Effector memory CD4-positive, alpha-beta T cell (primary cell): ENCODE measurements at places on chromosomes 11 and 22.
A peak's percentile ranks its signal among the peaks of the same experiment; 100 is the strongest.

GRCh38 chr11:82980292-82980691 lies 78.8 kb downstream of the DDIAS start:
- no peak for DNase-seq

DNA sequence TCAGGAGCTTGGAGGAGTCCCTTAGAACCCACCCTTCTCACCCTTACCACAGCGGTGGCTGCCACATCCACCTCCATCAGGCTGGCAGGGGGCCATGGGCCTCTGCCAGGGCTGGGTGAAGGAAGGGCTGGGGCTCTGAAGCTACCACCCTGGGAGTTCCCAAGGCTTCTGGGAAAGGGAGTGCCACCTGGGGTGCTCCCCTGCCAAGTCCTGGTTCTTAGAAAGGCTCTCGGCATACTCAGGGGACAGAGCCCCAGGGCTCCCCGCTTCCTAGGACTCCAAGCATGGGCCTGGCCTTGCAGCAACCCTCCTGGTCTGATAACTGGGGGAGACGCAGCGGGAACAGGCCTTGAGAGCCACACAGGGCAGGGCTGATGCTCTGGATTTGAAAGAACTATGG lies 438 bp upstream of the PLA2G3 start:
- DNase-seq = no peak

DNA sequence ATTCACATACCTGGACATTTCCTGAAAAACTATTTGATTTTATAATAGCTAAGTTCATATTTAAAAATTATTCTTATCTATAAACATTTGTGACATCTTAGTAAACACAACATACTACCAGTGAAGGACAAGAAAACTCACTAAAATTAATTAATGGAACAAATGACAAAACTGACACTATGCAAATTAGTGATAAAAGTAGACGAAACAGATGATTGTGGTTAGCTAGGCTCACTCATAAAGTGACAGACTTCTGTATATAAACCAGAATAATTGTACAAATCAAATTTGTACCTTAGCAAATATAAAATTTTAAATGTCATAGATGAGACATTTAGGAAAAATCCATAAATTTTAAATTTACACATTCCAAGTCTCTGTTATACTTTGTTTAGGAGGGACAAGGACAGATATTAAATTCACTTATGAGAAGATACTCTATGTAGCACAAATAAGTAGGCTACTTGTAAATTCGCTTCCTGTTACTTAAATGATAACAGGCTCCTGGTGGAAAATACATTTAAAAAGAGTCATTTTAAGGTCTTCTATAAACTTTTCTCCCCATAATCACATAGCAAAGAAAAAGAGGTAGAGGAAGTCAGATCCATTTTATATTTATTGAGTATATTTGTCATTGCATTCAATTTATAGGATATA lies 81.2 kb downstream of the KIF18A start:
- no peak for DNase-seq

DNA sequence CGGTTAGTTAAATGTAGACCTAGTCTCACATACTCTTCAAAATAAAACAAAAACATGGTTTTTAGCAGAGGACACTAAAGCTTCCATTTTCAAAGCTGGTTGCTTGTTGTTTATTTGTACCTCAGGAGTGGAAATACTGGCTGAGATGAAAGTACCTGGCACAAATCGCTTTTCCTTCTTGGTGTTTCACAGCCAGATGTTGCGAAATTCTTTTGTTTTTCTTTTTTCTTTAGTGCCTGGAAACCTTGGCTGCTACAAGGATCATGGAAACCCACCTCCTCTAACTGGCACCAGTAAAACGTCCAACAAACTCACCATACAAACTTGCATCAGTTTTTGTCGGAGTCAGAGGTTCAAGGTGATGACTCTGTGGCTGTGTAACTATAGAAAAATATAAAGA lies 48.3 kb downstream of the KREMEN1 start:
- no peak for DNase-seq

DNA sequence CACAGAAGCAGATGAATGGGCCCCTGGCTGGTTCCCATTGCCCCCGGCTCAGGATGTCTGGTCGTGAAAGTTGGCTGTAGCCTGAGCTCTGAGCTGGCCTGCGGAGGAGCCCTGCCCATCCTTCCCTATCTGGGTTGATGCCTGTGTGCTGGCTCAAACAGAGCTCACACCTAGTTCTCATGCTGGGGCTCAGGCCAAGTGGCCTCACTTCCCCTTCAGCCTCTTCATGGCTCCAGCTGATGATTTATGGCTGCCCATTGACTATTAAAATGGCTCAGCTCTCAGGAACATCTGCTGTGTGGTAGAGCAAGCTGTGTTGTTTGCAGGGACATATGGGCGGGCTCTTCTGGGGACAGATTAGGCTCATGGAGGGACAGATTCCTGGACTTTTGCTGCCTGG lies 64.7 kb downstream of the ADAMTS15 start:
- DNase-seq = no peak

- DNase-seq = no peak
These were observed 60.4 kb downstream of the LARGE2 start for GRCh38 chr11:45982656-45983470.

DNA sequence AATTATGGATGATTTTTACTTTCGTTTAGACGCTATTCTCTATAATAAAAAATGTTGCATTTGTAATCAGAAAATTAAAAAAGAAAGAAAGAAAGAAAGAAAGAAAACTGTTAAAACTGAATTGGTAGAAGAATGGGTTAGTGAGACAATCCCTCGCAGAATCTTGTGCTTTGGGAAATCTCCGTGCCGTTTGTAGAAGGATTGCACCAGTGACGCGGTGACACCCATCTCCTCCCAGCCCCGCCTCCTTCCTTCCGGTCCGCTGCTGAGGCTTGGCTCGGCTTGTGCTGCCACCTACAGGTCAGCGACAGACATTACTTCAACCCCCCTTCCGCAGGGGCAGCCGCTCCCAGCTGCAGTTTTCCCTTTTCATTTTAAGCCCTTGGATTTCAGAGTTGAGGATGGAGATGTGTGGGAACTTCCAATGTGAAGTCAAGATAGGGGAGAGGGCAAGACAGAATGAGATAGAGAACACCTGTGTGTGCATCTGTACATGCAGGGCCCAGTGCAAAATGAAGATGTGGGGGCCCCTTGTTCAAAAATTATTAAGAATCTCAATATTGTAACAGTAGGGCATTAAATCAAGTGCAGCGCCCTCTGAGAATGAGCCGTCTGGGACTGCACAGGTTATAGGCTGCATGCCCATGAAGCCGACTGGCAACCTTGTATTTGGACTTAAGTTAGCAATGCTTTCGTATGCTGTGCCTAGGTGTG lies 41.1 kb downstream of the TST start:
- DNase-seq = peak; percentile 86

GRCh38 chr11:88619656-88620385 lies 282.3 kb upstream of the CTSC start:
- no peak for DNase-seq

DNA sequence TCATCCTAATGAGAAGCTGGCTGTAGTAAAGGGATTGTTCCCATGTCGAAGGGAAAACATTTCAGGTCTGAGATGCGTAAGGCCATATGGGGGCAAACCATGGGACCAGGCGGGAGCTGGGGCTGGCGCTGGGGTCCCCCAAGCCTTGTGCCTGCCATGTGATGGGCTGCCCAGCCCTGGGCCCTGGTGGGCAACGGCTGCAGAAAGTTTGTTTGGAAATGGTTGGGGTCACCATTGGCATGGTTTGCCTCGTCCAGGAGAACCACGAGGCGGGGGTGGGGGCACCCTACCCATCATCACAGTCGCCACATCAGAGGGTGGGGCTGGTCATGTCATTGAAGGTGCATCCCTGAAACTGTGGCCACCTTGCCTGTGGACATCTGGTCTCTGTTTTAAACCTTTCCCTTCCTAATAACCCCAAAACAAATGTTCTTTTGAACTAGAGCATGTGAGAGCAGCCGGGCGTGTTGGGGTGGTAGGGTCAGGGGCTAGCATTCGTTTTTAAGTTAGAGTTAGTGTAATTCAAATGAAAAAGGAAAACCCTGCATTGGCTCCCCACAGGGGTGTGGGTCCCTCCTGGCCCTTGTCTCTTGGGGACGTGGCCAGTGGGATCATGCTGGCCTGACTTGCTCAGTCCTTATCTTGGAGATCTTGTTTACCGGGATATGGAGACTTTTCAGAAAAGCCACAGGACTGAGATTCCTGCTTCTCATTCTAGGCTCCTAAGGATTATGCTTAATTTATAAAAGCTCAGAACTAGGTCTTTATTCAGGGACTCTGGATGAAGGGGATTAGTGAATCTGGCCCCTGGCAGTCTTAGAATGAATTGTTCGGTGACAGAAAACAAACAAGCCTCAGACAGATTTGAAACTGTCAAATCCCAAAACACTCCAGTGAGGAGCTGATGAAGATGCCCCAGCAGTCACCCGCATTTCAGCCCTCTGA lies 98.5 kb downstream of the CTTN start:
- DNase-seq = no peak

GRCh38 chr11:2792381-2793250 lies 92.8 kb upstream of the KCNQ1OT1 start:
- DNase-seq = no peak

- no peak for DNase-seq
These were observed 18.2 kb upstream of the C22orf42 start for GRCh38 chr22:32177221-32177765.

GRCh38 chr22:46625843-46626349 lies 5.7 kb downstream of the GRAMD4 start:
- DNase-seq = no peak

DNA sequence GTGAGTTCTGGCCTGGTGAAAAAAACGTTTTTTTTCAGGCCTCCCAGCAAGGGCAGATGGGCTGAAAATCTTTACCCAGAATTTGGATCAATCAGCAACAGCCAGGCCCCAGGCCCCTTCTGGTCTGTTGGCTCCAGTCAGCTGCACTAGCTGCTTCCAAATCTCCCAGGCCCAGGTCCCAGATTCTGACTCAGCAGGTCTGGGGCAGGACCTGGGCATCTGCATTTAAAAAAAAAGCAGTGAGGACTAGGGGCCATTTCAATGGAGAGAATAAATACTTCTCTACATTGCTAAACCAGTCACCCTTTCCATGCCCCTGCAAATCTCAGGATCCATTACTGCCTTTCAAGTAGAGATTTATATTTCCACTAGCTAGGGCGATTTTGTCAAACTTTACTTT lies 4.3 kb downstream of the SLC15A3 start:
- DNase-seq = no peak

DNA sequence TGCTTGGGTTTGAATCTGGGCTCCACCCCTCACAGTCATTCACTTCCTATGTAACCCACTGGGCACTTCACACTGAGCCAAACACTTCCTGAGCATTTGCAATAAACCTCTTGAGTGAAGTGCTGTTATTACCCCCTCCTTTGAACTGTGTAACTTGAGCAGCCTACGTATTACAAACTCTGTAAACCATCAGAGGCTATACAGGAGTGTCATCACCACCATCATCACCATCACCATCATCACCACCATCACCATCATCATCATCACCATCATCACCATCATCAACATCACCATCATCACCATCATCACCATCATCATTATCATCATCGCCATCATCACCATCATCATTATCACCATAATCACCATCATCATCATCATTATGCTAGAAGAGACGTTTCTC lies 18.4 kb downstream of the RTL6 start:
- DNase-seq = no peak

GRCh38 chr11:74702383-74703007 lies 28.7 kb downstream of the CHRDL2 start:
- DNase-seq = peak; percentile 24

DNA sequence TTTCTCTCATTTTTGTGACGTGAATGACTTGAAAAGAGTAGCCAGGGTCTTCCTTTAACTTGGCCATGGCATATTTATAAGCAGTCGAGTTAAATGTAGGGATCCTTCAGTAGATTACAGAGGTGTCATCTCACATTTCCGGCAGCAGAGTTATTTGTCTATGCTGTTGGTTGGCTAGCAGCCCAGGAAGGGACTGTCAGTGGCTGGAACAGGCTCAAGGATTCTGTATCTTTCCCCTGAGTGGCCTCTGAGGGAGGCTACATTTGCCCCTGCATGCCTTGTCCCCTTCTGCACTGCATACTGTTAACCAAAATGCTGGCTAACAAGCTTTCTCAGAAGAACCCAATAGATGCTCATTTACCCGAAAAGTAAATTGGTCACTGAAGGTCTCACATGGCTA lies 187.6 kb downstream of the PGR start:
- DNase-seq = no peak

GRCh38 chr11:80432057-80432456 lies 991.2 kb upstream of the TENM4 start:
- DNase-seq = no peak

DNA sequence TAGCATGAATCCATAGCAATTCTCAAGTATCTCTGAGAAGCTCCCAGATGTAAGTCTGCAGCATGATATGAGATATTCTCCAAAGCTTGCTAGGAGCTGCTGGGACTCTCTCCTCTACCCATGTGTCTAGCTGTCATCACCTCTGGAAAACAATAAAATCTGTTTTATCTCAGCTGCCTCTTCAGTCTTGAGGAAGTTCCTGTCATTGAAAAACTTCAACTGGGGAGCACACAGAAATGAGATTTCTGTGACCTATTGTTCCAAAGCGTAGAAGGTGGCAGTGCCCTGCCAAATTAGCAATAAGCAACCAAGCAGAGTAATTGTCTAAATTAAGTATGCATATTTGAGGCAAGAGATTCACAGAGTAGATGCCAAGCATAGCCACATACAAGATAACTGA lies 1380.6 kb upstream of the RAG2 start:
- no peak for DNase-seq

DNA sequence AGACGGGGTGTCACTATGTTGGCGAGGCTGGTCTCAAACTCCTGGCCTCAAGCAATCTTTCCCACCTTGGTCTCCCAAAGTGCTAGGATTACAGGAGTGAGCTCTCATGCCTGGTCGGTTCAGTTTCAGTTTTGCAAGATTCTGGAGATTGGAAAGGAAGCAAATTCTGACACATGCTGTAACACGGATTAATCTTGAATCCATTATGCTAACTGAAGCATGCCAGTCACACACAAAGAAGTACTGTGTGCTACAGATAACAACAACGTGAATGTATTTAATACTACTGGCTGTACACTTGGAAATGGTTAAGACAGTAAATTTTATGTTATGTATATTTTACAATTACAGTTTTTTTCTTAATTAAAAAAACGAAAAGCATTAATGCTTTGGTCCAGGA lies 107.6 kb downstream of the MED15 start:
- no peak for DNase-seq

- DNase-seq = no peak
These were observed 314.7 kb upstream of the SORL1-AS1 start for GRCh38 chr11:121767433-121767832.

DNA sequence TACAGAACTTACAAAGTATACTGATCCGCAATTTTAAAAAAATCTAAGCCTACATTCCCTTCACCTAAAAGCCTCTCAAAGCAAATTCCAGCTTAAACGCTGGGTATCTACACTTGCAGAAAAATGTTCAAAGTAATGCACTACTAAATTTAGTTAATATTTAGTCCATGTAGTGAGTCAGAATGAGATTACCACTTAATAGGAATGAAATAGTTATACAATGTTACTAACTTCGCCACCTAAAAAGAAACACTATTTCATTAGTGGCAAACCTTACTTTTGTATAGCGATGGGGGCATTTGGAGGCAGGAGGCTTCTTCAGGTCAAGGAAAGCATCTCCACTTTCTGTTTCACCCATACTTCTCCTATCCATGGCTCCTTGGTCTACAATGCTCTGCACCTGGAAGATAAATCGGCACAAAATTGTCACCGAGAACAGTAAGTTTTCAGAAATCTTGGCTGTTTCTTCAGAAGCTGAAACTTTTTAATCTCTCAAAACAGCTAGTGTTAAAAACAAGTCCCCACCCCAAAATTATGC lies 1.2 kb downstream of the EIF4ENIF1 start:
- no peak for DNase-seq

- no peak for DNase-seq
These were observed 23.2 kb downstream of the ISX start for GRCh38 chr22:35089139-35089538.

GRCh38 chr11:50187220-50187619 lies 154.5 kb downstream of the OR4C45 start:
- DNase-seq = no peak
